CD4-positive, alpha-beta T cell treated with Interleukin-6 at 100 ng/mL for 8 hours (primary cell): ENCODE measurements at places on chromosomes 1 and 21.

GRCh38 chr1:38819516-38819915 lies 40.1 kb downstream of the RRAGC start:
- no peak for DNase-seq

DNA sequence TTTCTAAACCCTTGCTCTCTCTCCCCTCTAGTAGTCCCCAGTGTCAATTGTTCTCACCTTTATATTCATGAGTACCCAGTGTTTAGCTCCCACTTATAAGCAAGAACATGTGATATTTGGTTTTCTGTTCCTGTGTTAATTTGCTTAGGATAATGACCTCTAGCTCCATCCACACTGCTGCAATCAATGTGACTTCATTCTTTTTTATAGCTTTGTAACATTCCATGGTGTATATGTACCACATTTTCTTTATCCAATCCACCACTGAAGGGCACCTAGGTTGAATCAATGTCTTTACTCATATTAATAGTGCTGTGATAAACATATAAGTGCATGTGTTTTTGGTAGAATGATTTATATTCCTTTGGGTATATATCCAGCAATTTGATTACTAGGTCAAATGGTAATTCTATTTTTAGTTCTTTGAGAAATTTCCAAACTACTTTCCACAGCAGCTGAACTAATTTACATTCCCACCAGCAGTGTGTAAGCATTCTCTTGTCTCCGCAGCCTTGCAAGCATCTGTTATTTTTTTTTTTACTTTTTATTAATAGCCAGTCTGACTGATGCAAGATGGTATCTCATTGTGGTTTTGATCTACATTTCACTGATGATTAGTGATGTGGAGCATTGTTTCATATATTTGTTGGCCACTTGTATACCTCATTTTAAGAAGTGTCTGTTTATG lies 277.8 kb downstream of the LTN1 start:
- DNase-seq, result no peak

DNA sequence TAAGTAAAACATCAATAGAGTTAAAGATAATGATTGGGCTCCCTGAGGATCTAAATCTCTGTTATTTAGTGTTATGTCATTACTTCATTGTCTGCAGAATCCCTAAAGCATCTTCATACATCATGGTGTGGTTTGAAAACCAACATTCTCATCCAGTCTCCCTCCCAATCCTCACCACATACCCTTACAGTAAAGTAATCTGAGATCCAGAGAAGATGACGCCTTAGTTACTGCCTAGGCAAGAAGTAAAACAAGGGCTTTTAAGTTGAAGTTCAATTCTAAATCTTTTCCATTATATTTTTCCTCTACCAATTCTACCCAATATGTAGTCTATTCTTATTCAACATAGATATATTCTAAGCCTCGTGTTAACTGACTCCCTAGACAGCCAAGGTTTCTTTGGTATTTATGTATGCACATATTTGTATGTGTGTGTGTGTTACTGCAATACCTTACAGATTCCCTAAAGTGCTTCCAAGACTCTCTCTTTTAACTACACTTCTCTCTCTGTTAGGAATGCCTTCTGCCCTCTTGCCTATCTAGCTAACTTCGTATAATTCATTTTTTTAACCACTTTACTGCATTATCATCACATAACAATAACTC lies 17.3 kb downstream of the DPH5 start:
- DNase-seq, result no peak

DNA sequence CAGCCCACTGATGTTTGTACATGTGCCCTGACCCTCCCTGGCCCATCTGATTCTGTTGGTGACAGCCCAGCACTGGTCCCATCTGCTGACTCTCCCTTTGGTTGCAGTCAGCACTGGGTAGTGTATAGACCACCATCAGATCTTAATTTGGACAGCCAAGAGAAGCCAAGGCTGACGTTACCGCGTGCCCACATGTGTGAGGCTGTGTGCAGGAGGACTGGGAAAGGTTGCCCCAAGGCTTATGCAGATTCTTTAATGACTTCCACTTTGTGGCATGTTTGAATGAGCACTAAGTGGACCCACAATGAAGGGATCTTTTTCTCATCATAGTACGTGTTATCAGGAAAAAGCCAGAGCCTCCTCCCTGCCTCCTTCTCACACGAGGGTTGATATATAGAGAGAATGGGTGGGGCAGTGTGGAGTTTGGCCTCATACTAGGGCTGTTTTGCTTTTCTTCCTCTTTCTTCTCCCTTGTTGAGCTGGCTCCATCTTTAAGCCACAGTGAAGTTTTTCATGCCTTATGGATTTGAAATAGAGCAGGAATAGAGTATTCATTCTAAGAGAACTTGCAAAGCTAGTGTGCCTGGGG lies 93.5 kb downstream of the NAV1 start:
- DNase-seq, result no peak

DNA sequence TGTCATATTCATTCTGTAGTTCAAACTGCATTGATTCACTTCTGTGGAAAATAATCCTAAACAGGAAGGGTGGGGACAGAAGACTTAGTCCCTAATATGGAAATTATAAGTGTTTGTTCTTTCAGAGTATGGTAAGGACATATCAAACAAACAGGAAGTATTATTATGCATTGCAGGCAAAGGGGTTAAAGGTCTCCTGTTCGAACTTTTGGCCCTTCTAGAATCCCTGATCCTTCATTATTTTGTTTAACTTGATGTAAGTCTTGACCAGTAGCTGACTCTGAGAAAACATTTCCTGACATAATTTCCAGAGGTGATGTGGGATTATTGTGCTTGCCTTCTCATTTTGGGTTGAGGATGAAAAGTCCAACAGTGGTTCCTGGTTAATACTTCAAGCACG lies 215.4 kb upstream of the ADGRL2 start:
- no peak for DNase-seq

DNA sequence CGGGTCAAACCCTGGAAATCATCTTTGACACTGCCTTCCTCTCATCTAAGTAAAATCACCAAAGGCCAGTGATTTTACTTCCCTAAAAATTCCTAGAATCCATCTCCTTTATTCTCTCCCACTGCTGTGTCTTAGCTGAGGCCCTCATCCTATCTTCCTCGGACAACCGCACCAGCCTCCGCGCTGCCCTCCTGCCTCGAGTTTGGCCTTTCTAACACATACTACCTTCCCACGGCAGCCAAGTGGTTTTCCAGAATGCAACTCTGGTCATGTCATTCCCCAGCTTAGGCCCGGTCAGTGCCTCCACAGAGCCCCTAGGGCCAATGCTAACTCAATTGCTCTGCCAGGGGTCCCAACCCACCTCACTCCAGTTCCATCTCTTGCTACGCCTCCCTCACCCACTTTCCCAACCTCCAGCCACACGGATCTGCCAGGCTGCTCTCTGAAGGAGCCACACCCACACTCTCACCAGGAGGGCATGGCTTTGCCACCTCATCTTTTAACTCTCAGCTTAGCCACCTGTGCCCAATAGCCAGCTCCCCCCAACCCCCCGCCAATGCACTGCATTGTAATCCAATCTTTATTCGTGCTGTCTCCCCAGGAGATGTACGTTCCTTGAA lies 6.8 kb downstream of the TMEM9 start:
- no peak for DNase-seq

DNA sequence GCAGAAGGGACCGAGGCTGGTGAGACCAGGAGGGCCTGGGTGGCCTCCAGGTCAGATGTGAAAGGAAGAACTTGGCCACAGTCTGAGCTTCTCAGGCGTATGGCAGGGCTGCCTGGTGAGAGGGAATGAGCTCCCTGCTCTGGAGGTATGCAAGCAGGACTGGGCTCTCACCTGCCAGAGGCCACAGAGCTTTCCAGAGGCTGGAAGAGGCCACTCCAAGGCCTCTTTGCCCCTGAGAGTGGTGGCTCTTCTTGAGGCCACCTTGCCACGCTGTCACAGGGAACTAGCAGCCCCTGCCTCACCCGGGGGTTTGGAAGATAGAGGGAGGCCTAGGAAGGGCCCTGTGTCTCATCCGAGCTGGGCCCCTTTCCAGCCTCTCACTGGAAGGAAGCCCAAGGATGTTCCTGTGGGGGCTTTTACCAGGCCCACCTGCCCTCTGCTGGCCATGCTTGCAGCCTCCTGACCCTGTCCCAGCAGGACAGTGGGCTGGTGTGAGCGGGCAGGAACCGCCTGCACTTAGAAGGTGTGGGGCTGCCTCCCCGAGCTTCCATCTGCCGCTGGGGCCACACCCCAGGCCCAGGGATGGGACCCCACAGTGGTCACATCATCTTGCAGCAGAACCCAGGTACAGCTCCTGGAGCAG lies 10.0 kb downstream of the PCSK9 start:
- DNase-seq, result no peak

- DNase-seq, result no peak
Measured at GRCh38 chr21:16473988-16474387, 744.2 kb downstream of the USP25 start.

GRCh38 chr1:155379631-155380090 lies 59.0 kb downstream of the RUSC1 start:
- DNase-seq, result no peak

DNA sequence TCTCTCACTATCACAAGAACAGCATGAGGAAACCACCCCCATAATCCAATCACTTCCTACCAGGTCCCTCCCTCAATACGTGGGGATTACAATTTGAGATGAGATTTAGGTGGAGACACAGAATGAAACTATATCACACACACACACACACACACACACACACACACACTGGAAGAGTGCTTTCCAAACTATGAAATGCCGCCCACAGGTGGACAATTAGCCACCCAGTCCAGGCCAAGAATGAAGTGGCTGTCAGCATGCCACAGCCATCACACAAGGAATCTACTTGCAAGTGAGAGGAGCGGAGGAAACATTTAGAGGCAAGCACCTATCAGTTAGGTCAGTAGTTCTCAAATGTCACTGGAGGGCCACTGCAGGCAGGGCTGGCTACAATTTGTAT lies 105.4 kb upstream of the HOOK1 start:
- DNase-seq, result no peak

DNA sequence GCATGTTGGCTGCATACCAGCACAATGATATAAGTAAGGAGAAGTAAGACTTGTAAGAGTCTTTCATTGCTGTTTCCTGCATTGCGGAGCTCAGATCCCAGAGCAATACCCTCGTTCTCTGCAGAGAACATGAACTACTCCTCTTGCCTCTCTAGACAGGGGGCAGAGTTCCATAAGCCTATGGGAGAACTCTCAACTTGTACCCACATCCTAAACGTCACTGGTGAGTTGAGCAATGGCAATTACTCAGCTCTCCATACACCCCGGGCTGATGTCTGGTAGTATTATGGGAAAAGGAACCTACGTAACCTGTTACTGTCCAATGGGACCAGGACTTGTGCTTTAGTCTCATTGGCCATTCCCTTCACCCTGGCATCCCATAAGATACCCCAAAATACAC lies 27.3 kb upstream of the ZNF496 start:
- DNase-seq, result no peak

DNA sequence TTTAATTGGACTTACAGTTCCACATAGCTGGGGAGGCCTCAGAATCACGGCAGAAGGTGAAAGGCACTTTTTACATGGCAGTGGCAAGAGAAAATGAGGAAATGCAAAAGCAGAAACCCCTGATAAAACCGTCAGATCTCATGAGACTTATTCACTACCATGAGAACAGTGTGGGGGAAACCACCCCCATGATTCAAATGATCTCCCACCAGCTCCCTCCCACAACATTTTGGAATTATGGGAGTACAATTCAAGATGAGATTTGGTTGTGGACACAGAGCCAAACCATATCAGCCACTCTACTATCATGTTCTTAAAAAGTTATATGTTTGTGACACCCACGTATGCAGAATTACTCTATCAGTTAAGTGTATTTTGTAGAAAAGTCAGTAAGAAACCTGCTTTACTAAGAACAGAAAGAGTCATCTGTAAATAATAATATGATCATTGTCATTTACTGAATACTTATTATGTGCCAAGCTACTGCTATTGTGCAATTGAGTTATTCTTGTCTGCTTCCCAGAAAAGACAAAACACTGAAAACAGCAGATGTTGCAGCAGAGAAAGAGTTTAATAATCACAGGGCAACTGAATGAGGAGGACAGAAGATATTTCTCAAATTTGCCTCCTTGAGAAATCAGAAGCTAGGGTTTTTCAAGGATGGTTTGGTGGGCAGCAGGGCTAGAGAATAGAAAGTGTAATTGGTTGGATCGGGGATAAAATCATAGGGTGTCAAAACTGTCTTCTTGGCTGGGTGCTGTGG lies 207.7 kb upstream of the FGGY start:
- no peak for DNase-seq

DNA sequence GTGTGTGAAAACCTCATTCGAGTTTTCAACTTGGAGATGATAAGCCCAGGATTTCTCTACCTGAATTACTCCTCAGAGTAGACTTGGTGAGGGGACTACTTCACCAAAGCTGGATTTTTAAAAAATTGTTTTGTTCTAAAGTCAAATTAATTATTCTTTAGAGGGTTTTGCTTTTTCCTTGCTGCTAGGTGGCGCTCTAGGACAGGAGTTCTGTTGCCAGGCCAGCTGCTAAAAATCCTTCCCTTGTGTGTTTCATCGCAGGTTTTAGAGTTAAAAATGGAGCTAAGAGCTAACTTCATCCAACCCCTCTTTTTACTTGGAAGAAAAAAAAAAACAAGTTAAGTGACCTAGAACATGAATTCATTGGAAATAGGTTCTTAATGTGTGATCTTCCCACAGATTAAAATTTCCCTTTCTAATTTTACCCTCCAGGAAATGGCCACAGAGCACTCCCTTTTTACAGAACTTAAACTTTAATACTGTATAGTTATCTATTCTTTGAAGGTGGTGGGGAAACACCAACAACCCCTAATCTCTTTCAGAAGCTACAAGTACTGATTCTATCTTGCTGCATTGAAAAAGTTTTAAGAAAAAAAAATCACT lies 36.7 kb upstream of the FAM163A start:
- DNase-seq, result peak; percentile 47

DNA sequence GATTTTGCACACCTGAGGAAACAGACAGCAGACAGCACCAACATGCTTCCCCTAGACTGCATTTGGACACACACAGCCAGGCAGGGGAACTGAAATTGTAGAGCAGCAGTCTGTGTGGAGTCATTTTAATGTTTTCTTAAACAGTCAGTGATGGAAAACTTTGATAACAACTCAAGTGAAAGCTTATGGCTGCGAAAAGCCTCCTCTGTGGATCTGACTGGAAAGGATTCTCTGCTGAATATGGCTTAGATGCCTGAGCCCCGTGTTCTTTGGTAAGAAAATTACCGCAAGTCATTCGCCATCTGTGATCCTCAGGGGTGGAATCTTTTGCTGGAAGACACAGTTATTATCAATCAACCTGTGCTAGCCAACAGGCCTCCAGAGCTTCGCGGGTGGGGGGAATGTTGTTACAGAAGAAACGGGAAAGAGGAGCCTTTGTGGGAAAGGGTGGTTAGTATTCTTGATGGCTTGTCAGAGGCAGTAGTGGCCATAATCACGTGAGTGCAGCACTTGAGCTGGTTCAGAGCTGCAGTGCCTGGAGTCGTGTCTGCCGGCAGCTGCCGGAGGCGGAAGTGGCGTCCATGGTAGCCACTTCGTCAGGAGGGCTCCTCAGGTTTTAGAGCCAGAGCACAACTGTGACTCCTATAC lies 204.7 kb downstream of the ST6GALNAC3 start:
- no peak for DNase-seq

- no peak for DNase-seq
Measured at GRCh38 chr1:5907966-5908365, 84.3 kb downstream of the NPHP4 start.
